ENCODE measurements at places on chromosomes 3 and 15. TPM values are rescaled to one million over a fixed set of nuclear protein-coding genes. Genes with fewer than 3 reads are reported as not detected.

ARIH2 gene
- 73.9 TPM for total RNA-seq

PLS1 gene
- 2.5 TPM for total RNA-seq

POPDC2 gene
- 0.56 TPM for total RNA-seq

SENP8 gene
- total RNA-seq = 2.0 TPM

CHRD gene
- 3.1 TPM for total RNA-seq

DPP8 gene
- total RNA-seq = 44.0 TPM

SPATA12 gene
- total RNA-seq = not detected

GABRB3 gene
- 0.28 TPM for total RNA-seq
